ENCODE measurements at places on chromosomes 4 and X.

DNA sequence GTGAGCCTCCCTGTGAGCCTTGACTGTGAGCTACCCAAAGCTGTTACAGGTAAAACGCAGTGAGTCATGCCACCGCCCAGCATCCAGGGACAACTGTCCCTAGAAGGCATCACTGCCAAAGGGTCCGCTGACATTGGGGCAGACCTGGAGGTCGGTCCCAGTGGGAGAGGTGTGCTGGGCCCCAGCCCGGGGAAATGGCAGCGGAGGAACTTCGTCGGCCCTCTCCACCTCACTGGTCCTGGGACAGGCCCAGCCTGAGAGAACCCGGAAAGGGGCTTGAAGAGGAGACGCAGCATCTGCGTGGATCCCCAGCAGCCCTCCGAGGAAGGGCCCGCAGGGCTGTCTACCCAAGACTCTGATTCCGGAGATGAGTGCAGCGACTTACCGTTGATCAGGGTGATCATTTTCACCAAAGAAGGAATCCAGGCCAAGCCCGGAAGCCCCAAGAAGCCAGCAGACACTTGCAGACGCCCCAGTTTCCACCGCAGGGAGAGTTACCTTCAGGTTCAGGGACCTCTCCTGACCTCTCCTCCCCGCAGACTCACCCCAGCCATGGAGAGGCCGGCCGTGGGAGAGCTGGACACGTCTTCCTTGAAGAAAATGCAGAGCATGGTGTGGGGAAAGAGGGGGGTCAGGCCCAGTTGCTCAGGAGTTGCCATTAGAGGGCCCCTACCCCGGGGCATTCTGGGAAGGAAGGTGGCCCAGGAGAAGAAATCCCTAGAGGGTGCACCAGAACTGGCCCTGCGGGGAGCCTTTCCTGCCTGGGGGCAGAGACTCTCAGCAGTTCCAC is 51.2 kb downstream of the CXorf49B start:
- no peak for DNase-seq

GRCh38 chr4:138835832-138836533 is 179.6 kb upstream of the NOCT start:
- DNase-seq: no peak

- no peak for DNase-seq
These were observed 13.7 kb downstream of the TEC start for GRCh38 chr4:48255959-48256342.

DNA sequence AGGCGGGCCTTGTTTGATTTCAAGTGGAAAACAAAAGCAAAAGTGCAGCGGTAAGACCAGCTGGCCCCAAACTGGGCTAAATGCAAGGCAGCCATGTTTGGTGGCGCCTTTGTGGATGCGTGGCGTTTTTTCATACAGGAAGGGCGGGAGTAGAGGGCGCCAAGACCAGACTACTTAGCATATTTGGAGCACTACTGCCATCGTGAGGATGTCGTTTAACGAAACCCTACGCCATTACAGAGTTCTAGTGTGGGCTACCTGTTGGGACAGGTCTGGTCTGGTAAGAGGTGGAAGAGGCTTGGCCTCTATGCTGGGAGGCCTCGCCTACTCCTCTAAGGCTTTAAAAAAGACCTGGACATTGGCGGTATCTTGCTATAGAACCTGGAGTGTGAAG is 230.7 kb upstream of the STK26 start:
- peak; percentile 67 for DNase-seq

- no peak for DNase-seq
These were observed 10.0 kb downstream of the SH3BP2 start for GRCh38 chr4:2802618-2803531.

DNA sequence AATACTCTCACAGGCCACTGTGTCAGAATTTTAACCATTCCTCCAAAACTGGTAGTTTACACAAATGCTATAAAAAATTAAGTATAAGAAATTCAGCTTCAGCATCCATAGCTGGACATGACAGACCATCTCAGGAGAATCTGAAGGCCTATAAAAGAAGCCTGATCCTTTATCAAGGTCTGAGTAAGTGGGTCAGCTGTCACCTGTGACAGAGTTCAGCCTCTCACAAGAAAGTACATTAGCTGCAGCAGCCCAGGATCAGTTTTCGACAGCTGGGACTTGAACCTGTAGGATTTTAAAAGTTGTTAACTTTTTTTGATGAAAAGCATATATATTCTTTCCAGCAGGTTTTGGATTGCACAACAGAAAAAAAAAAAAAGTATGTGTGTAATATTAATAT is 60.7 kb downstream of the PPP3CA start:
- DNase-seq: no peak

DNA sequence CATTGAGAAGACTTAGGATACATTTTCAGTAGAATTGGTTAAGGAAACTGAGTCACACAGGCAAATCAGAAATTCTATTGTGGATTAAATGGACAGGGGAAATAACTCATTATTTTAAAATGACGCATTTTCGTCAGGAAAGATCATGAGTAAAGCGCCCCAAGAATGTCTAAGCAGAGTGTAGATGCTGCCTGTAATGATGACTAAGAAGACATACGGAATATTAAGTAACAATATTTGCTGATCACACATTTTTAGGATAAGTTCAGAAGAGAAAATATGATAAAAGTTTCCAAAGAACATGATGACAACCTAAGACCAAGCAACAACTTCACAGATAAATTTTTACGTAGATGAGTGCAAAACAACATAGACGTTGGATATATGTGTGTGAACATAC is 596.3 kb upstream of the TENM3 start:
- DNase-seq: no peak

- DNase-seq: no peak
These were observed 34.3 kb downstream of the ATP10D start for GRCh38 chr4:47519239-47519883.

DNA sequence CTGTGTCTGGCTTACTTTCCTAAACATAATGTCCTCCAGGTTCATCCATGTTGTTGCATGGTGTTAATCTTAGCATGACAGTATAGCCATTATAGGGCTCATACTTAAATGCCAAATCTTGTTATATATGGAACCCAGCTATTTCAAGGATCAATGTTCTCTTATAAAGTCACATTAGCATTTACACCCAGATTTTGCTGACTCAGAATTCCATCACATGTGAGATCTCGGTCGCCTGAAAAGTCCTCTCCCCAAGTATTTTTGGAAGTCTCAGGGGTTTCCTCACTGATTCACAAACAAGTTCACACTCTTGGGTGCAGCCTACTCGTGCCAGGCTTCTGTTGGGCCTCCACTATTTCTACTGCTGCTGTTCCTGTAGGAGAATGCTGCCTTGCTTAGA is 19.9 kb upstream of the C4orf51 start:
- DNase-seq: no peak

- no peak for DNase-seq
These were observed 66.7 kb upstream of the FRAS1 start for GRCh38 chr4:77990456-77990855.

- DNase-seq: no peak
These were observed 145.1 kb downstream of the RBM47 start for GRCh38 chr4:40484346-40485090.

GRCh38 chrX:121259170-121259569 is 211.8 kb downstream of the GLUD2 start:
- DNase-seq: no peak

DNA sequence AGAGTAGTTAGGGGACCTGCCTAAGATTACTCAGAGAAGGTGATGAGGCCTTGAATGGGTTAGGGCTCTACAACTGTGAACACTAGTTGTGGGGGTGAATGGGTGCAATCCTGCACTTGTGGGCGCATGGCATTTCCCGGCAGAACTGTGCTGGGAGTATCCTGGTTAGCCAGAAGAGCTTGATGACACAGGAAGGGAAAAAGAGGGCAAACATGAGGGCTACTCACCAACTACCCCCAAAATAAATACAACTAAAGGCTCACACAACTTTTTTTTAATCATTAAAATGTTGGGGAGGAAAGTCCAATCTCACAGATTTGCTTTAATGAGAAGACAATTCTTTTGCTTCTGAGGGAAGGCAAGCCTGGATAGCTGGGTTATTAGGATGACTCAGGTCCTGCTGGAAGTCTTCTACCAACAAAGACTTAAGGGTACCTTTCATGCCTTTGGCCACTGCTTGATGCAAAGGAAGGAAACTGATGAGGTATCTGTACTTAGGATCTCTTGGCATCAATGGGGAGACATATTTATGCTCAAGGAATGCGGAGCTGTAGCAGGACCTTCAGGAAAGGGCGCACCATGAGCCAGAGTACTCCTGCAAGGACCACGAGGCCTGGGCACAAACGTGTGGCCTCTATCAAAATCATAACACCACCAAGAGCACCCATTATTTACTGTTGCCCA is 2.6 kb downstream of the PHKA2 start:
- no peak for DNase-seq

GRCh38 chrX:134013092-134013497 is 27.7 kb upstream of the GPC3 start:
- DNase-seq: no peak

DNA sequence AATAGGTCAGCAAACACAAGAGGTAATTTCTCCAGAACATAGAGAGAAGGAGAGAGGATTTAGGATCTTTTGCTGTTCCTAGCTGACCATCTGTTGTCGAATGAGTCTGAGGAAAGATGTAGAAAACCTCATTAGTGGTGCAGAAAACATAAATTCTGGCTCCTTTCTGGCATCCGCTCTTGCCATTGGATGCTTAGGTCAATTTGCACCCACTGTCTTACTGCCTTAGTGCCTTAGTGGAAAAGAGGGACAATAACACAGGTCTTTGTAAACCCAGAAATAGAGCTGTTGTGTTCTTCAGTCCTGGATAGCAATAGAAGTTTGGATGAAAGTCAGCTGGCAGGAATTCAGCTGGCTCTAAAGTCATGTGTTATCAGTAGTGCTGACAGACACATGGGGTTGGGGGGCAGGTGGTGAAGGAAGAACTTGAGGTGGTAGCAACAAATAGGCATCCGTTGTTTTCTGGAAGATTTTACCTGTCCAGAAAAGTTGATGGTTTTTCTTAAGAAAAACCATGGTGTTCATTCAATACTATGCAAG is 78.2 kb downstream of the GLRA2 start:
- DNase-seq: no peak

DNA sequence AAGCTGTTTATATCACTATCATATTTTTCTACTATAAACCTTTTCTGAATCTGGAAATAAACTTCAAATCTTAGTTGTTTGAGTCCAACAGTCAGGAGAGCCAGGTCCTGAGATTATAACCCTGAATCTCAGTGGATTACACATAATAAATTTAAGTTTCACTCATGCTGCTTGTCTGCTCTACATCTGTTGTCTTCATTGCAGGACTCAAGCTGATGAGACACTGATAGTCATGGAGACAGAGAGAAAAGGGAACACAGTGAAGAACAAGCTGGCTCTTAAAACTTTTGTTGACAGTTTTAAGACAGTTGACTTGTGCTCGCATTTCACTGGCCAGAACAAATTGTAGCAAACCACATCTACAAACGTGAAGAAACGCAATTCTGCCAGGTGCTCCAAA is 327.0 kb upstream of the CTSO start:
- no peak for DNase-seq

GRCh38 chr4:108959491-108959890 is 196.6 kb upstream of the ETNPPL start:
- no peak for DNase-seq

GRCh38 chrX:151680805-151681204 is 14.5 kb upstream of the PRRG3 start:
- DNase-seq: peak; percentile 4

GRCh38 chr4:184824081-184824775 is 1.5 kb downstream of the ACSL1 start:
- DNase-seq: no peak

GRCh38 chr4:2290974-2291704 is 29.2 kb upstream of the MXD4 start:
- DNase-seq: peak; percentile 46

- DNase-seq: no peak
These were observed 896.5 kb downstream of the PDHA2 start for GRCh38 chr4:96736352-96736889.

DNA sequence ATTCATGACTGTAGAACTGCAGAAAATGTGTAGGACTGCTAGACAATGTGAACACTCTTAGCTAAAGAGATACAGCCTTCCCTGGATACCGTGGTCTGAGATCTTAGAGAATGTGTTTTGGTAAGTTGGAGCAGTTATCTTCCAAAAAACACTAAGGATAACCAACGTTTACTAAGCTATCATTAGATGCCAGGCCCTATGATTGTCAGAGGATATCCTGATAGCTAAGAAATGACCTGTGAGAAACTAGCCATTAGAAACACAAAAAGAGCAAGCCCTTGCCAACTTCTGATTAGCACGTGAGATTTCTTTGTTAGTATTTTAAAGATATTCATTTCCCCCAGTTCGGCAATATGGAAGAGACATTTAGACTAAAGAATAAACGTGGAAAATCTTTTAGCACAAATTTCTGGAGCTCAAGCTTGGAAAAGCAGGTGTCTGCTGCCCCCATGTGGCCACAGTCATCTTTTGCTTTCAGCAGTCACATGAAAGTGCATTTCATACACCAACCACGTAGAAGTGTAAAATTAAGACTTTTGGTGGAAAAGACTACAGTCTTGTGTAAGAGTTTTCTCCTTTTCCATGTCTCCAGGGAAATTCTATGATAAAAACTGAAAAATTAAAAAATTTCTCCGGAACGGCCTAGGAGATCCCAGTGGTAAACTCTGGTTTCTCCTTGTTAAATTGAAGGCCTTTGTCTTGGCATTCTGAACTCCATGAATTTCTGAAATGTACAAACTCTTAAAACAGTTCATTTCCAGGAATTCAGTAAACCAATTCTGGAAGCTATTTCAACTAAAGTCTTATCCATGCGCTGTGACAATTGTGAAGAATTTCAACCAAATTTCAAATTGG is 136.4 kb downstream of the ZNF674 start:
- peak; percentile 46 for DNase-seq

- no peak for DNase-seq
These were observed 5.6 kb downstream of the PRDM8 start for GRCh38 chr4:80202741-80203553.

DNA sequence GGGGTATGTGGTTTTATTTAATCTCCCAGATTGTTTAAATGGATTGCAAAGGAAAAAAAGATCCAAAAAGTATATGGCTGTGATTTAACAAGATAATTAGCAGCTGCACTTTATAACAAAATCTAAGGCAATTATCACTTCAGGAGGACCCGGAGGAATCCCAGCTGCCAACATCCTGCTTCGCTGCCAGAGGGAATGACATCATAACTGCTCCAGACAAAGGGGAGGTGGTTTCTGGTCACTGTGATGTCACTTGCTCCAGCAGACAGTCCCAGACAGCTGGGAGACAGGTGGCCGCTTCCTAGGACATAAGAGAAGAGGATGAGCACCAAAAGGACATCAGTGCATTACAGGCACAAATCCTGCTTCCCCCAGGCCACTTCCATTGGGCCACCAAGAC is 371.0 kb downstream of the BCOR start:
- no peak for DNase-seq
